Ovary (tissue), 10 donors: ENCODE measurements at places on chromosomes 11 and 22. TPM values are rescaled to one million over a fixed set of nuclear protein-coding genes. Genes with fewer than 3 reads are reported as not detected.

H19 gene
- total RNA-seq = 2,888 TPM

GPR83 gene
- not detected for total RNA-seq

BTG4 gene
- not detected for total RNA-seq

KRTAP5-2 gene
- not detected for total RNA-seq

CADM1 gene
- total RNA-seq = 16.3 TPM

CENPM gene
- 8.0 TPM for total RNA-seq

CHADL gene
- total RNA-seq = 2.6 TPM

OR51T1 gene
- not detected for total RNA-seq

GRCh38 chr11:2465202-2466068 lies 20.6 kb downstream of the KCNQ1 start:
- no peak for DNase-seq

DNA sequence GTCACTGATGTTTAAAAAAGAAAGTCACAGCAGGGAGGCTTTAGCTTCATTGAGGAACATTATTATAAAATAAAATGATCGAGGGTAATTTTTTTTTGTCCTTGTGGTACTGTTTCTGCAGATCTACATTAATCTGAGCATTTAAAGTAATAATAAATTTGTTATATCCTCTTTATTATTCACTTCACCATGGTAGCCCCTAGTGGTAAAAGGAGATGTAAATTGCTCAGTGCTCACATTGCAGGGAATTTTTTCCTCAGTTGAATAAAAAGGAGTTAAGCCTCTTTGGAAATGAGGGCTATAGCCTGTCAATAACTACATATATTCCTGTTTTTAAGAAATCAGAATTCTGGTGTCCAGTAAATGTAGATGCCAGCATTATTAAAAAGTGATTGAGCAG lies 99.7 kb upstream of the VPREB1 start:
- no peak for DNase-seq

- DNase-seq = no peak
Measured at GRCh38 chr11:102610200-102610599, 14.9 kb downstream of the MMP20 start.

DNA sequence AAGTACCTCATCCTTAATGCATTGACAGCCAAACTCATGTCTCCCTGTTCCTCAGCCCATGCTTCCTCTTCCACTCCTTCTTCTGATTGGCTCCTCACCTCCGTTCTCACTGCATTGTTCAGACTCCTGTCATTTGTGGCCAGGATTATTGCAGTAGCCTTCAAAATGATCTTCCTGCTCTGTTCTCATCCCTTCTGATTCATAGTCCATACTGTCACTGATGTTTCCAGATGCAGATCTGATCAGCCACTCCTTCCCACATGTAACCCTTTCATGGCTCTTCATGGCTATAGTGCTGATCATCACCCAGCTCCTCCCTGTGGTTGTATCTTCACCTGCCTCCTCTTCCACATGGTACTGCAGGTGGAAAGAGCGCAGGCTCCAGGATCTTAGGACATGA lies 71.7 kb downstream of the DEPDC5 start:
- no peak for DNase-seq

- DNase-seq = no peak
Measured at GRCh38 chr22:48331691-48332220, 1495.9 kb downstream of the BRD1 start.

DNA sequence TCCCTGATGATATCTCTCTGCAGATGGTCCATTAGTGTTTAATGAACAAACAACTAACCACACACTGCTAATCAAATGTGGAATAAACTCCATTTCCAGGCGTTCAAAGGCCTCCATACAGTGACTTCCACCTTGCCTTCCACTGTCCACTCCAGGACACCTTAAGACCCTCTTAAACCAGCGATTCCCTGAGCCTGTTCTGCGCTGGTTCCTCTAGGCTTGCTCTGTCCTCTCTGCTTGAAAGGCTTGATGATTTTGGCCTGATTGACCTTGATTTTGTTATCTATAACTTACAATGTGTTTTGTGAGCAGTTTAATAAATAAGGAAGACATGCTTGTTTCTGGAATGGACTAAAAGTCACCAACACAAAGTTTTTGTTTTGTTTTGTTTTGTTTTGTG lies 12.0 kb downstream of the OVCH2 start:
- no peak for DNase-seq

GRCh38 chr11:25218036-25218435 lies 721.2 kb downstream of the LUZP2 start:
- no peak for DNase-seq

GRCh38 chr11:114987186-114987760 lies 308.9 kb downstream of the NXPE2 start:
- DNase-seq = no peak

- DNase-seq = peak; percentile 46
Measured at GRCh38 chr11:8671193-8671612, 11.3 kb downstream of the TRIM66 start.

DNA sequence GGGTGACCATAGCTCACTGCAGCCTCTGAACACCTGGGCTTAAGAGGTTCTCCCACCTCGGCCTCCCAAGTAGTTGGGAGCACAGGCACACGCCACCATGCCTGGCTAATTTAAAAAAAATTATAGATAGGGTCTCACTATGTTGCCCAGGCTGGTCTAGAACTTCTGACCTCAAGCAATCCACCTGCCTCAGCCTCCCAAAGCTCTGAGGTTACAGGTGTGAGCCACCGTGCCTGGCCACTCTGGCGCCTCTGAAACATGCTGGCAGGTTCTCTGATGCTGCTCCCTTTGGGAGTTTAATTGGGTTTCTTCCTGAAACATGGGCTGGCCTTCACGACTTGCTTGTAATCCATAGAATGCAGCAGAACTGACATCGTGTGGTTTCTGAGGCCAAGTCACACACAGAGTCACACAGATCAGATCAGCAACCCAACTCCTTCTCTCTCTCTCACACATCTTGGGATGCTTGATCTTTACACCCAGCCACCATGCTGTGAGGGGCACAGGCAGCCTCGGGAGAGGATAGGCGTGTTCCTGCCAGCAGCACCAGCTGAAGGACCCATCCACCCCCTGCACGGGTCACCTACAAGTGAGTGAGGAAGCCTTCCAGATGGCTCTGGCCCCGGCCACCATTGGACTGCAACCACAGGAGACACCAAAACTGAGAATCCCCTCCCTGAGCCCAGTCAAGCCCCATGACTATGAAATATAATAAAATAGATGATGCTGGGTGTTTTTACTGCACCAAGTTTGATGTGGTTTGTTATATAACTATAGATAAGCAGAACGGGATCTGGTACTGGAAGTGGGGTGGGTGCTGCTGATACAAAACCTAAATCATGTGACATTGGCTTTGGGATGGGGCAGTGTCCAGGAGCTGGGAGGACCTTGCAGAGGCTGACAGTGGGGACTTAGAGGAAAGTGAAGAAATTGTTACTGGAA lies 3.1 kb upstream of the GSC2 start:
- no peak for DNase-seq

DNA sequence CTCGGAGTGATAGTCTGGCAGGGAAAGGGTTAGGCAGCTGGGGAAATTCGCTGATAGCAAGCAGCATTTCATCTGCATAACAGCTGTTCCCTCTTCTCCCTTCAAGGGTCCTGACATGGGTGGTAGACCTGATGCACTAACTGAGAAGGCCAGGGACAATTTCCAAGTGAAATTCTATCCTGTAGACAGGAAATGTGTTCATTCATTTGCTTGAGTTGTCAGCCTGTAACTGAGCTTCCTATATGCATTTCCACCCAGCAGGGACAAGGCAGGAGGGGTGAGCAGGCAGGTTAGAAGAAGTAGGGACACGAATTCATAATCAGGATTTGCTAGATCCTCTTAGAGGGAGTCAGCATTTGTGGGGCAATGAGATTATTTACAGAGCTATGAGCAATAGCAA lies 154.3 kb upstream of the NCAM1 start:
- DNase-seq = no peak

GRCh38 chr22:37088108-37088605 lies 21.4 kb downstream of the TMPRSS6 start:
- no peak for DNase-seq

- no peak for DNase-seq
Measured at GRCh38 chr22:49951000-49951677, 9.4 kb upstream of the PIM3 start.

- DNase-seq = no peak
Measured at GRCh38 chr11:6693342-6694228, 10.4 kb upstream of the MRPL17 start.

GRCh38 chr22:45298934-45299505 lies 10.7 kb upstream of the FAM118A start:
- DNase-seq = no peak

GRCh38 chr11:7445564-7445963 lies 39.7 kb upstream of the OLFML1 start:
- DNase-seq = no peak

GRCh38 chr11:107218123-107219013 lies 200.1 kb upstream of the GUCY1A2 start:
- no peak for DNase-seq

GRCh38 chr11:77090373-77091111 lies 12.1 kb upstream of the OMP start:
- DNase-seq = peak; percentile 35

- no peak for DNase-seq
Measured at GRCh38 chr11:464316-464715, 14.2 kb downstream of the PTDSS2 start.

DNA sequence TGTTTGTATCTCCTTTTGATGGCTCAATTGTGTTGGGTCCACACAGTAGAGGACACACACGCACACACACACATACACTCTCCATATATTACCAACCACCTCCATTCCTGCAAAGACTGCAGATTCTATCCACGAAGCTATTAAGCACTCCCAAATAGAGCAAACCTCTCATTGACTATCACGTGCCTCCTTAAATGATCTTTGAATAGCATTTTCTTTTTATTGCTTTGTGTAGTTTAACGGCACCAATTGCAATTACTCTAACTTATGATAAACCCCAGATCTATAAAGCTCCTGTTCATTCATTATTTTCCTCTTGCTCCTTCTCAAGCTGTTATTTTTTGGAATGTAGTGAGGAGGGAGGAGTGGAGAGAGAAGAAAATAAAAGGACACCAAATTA lies 204.7 kb downstream of the ST3GAL4 start:
- no peak for DNase-seq

DNA sequence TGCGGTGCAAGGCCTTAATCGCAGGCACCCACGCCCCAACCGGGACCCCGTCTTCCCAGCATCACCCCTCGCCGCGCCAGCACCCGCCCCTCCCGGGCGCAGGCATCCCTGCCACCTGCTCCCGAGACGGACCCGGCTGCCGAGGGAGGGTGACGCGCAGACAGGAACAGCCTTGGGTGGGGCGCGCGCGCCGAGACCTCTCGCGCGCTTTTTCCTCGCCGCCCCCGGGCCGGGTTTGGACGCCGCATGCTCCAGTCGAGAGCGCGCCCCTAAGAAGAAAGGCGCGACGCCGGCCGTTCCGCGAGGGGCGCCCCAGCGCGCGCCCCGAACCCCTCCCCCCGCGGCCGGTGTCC lies 504 bp downstream of the CFL1 start:
- DNase-seq = peak; percentile 75

- no peak for DNase-seq
Measured at GRCh38 chr11:44277196-44278090, 32.5 kb downstream of the ALX4 start.

GRCh38 chr11:108804511-108804910 lies 139.6 kb downstream of the DDX10 start:
- DNase-seq = no peak
